Activated CD8-positive, alpha-beta memory T cell treated with anti-CD3 and anti-CD28 coated beads for 1 hour (primary cell): ENCODE measurements at places on chromosomes 16 and 17.

GRCh38 chr17:40086150-40087044 lies 14.0 kb downstream of the NR1D1 start:
- peak; percentile 54 for DNase-seq

- no peak for DNase-seq
Observed at GRCh38 chr16:8107296-8107695, 483.0 kb downstream of the TMEM114 start.

DNA sequence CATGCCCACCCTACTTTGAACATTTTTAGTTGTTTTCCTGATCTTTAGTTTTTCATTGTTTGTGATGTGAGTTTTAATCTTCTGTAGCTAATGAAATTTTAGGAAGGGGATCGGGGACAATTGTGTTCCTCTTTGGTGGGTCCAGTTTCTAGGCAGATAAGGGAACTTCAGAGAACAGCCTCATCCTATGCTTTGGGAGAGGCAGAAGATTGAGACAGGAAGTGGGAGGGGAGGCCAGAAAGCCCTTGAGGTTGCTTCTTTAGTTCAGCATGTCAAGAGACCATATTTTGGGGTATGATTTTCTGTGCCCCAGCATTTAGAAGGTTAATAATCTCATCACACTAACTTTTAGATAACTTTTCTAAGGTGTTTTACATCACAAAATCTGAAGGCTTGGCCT lies 191.0 kb downstream of the TANC2 start:
- DNase-seq, result no peak

DNA sequence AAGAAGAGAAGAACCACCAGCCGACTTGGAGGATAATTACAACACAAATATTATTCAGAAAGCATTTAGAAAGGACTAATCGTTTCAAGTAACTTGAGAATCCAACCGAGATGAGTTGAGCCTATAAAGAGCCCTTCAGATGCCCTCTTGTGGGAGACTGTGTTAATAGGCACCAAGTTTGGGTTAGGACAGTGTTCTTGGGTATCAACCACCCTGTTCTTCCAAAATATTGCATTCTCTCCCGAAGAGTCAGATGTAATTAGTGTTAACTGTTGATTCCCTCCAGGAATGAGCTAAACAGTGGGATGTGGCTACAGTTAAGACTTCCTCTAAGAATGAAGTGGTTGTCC lies 87.8 kb upstream of the NOL11 start:
- DNase-seq, result no peak

GRCh38 chr17:14330492-14330962 lies 29.6 kb downstream of the HS3ST3B1 start:
- DNase-seq, result no peak

- DNase-seq, result no peak
Observed at GRCh38 chr16:72094266-72094610, 591 bp downstream of the DHX38 start.
